A172 (cell line): ENCODE measurements at places on chromosomes 5 and 9. TPM values are rescaled to one million over a fixed set of nuclear protein-coding genes. Genes with fewer than 3 reads are reported as not detected.

GRCh38 chr5:34728236-34728635 is 72.1 kb downstream of the RAI14 start:
- no peak for DNase-seq

SLC25A48 gene
- not detected in 2 replicates for total RNA-seq

GRCh38 chr9:135324329-135324728 is 155.3 kb upstream of the PPP1R26 start:
- no peak for DNase-seq

GRCh38 chr5:107430071-107430625 is 240.6 kb downstream of the EFNA5 start:
- DNase-seq: no peak

DNA sequence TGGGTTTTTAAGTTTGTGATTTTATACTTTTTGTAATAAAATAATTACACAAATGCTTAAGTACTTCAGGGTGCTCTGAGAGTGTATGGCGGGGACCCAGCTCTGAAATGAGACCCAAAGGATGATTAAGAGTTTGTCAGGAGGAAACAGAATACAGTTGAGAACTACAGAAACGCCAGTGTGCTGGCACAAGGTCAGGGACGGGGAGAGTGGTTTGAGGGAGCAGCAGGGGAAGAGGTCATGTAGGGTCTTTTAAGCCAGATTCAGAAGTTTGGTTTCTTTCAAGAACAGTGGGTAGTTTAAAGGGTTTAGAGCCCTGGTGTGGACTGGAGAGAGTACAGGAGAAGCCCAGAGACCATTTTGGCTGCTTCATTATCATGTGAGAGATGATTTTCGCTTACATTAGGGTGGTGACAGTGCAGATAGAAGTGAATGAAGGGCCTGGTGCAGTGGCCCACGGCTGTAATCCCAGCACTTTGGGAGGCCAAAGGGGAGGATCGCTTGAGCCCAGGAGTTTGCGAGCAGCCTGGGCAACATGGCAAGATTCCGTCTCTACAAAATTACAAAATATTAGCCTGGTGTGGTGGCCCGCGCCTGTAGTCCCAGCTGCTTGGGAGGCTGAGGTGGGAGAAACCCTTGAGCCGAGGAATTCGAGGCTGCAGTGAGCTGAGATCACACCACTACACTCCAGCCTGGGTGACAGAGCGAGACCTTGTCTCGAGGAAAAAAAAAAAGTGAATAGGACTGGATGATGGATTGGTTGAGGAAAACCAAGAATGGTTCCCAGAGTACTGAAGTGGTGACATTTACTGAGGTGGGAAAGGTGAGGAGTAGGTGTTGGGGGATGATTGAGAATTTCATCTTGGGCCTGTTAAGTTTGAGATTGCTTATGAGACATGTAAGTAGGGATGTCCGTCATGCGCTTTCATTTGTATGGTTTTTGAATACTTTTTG is 1.4 kb upstream of the ETF1 start:
- DNase-seq: no peak

GRCh38 chr5:65102371-65102975 is 333.7 kb downstream of the CWC27 start:
- DNase-seq: no peak

GRCh38 chr5:172005708-172006320 is 624 bp downstream of the FBXW11 start:
- peak; percentile 26 for DNase-seq

SYK gene
- not detected in 2 replicates for total RNA-seq

DEPDC1B gene
- total RNA-seq: 34.4 and 35.0 TPM in 2 replicates

- DNase-seq: no peak
Observed at GRCh38 chr9:107389617-107390071, 99.9 kb downstream of the KLF4 start.
